ENCODE measurements at places on chromosomes 1 and 21.

DNA sequence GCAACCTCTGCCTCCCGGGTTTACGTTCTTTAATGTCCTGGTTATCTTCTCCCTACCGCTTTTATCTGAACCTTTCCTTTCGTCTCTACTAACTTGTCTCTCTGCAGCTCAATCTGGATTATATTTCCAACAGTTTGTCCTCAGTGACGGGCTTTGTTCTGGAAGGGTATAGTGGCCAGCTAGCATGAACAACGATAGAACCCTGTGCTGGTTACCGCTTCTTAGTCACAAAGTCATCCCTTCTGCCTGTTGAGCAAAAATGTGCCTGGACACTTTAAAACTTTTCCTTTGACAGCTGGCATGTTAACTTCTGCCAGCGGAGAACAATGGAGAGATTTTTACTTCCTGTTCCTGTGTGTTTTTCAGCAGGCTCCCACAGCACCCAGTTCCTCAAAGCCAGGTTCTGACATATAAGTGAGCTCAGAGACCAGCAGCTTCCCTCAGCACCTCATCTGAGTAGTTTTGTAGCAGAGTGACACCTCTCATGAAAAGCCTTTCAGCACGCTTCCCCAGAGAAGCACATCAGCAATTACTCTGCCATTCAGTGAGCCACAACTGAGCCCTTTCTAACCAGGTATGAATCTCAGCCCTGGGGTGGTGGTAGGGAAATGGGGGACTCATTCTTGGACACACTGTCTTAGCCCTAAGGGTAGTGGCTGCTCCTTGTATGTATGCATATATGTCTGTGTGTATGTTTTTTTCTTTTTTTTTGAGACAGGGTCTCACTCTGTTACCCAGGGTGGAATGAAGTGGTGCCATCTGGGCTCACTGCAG lies 23.6 kb upstream of the CCDC17 start:
- no peak for DNase-seq

DNA sequence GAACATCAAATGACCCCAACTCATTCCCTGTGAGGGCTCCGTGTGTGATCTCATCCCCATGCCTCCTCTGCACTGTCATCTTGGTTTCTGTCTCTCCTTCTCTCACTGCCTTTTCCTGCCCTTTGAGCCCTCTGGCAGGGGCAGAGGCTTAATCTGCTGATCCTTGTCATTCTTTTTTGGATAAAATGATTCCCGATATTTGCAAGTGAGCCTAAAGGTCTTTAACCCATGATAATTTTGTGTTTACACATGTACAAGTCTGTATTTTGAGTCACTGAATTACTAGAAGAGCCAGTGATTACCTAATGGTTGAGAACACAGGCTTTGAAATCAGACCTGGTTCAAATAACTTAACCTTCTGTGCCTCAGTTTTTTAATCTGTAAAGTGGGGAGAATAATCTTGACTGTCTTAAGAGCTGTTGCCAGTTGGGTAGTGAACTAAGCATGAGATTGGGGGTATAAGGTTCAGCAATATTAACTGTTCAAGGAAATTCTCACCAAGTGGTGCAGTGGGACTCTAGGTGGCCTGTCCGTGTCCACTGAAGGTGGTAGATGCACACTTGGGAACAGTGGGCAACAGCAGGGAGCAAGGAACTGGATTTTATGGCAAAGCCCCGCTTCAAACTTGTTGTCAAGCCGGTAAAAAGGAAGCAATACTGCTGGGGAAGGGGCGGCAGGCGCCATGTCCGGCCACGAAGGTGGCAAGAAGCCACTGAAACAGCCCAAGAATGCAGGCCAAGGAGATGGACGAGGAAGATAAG lies 1.6 kb downstream of the ECHDC2 start:
- DNase-seq, result no peak

DNA sequence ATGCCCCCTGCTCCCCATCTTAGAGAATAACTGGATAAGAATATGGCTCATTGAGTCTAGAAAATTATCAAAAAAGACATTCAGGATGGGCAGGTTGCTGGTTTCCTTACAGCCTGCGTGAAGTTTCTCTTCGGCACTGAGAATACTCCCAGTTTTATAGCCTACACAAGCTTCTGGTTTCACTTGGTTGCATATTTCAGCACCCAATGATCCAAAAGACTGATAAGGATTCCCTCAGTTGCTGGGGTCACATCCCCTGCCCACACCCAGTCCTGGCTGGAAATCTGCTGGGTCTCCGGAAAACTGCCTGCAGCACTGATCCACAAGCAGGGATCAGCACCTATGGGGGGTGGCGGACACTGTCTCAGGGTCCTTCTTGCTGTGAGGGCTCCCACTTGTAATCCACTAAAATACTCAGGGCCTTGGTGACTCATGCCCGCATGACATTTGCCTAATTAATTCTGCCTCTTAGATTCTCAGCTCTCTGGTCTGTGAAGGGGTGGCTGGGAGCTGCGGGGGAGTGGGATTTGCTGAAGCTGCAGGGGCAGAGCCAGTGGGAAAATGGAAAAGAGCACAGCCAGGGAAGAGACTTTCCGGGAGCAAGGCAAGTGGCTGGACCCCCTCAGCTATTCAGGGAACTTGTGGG lies 142.5 kb downstream of the ZNF648 start:
- DNase-seq, result no peak

DNA sequence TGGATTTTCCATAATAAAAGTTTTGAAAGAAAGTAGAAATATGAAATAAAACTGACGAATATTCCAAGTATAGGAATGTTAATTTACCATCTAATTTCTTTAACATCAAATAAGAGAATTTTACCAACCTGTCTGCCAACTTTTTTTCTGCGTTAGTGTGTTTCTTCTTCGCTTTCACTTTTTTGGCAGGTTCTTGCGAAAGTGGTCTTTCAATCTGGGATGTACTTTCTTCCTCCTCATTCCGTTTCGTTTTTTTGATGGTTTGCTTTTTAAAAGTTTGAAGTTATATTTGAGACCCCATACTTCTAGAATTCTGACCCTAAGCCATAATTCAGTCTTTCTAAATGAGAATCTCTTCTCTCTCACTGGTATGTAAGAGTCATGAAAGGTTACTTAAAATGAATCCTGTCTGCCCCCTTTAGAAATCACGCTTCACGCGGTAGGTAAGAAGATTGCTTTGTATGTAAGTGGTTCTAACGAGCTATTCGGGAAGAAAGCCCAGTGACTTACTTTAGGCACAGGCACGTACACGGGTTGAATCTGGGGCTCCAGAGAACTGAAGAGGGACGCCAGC lies 580 bp downstream of the RBM34 start:
- no peak for DNase-seq

DNA sequence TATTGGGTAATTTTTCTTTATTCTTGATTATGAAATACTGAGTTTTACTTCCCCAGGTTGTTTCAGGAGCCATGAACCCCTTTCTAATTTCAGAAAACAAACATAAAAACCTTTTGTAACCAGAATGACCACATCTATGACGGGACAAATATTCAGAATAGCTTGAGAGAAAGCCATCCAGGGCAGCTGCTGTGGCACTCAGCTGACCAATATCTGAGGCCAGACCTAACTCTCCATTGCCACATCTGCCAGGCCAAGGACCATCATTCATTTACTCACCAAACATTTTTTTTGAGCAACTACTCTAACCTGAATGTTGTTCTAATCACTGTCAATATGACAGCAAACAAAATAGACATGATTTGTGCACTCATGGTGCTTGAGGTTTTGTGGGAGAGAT lies 608.3 kb upstream of the PKN2 start:
- DNase-seq, result no peak

DNA sequence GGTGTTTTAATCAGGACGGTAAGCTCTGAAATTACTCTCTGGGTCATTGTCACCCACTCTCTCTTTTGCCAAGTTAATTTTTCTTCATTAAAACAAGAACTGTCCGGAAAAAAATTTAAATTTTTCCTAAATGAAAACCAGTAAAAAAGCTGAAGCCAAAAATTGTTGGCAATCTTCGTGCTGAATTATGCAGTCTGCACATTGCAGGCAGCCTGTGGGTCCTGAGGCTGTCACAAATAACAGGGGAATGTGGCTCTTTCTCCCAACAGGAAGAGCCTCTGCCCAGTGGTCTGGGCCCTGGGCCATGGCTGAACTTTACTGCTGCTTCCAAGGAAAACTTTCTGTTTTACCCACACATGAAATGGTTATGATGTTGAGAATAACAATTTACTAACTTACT lies 153.9 kb upstream of the SPAG17 start:
- peak; percentile 33 for DNase-seq
